ENCODE measurements at places on chromosomes 5 and 9.
A peak's percentile ranks its signal among the peaks of the same experiment; 100 is the strongest.

DNA sequence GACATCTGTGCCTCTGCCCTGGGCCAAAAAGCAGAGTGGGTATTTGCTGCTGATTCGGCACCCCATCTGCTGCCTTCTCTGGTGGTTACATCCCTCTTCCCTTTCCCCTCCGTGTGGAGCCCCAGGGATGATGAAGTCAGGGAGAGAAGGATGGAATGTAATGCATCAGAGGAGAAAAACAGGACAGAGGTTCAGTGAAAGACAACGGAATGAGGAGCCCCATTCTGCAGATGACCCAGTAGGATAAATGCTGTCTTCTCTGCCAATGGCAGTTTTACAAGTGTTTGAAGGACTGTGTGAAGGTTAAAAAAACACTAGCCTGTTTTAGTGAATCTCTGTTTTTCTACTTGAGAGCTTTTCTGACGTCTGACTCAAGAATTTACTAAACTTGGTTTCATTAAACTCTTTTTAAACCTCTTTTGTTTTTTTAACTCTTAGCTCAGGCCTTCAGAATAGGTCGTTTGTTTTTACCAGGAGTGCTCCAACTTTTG lies 86.3 kb downstream of the NLN start:
- no peak for DNase-seq

DNA sequence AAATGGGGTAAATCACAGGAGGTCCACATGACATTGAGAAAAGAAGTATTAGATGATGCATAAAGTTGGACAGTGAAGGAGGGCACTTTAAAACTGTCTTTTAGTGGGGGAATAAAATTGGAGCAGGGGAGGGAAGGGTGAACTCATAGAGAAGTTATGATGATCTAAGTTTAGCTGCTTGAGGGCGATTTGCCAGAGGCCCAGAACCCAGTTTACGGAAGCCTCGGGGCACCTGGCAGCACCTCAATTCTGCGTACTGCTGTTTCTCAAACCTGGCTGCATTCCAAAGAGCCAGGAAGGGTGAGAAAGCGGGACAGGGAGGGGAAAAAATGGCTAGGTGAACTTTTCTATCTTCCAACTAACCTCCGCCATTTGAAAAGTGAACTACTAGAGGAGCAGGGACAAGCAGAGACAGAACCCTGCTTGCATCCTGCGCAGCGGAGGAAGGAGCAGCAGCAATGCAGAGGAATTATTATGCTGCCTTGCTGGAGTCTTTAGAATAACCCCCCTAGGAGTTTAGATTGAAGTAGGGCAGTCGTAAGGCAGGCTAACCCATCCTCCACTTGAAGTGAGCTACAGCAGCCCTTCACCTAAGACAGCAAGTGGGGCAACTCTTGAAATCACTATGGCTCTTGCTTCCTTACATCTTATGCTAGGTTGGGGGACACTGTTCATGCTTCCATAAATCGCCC lies 316.8 kb downstream of the BRINP1 start:
- DNase-seq: no peak

DNA sequence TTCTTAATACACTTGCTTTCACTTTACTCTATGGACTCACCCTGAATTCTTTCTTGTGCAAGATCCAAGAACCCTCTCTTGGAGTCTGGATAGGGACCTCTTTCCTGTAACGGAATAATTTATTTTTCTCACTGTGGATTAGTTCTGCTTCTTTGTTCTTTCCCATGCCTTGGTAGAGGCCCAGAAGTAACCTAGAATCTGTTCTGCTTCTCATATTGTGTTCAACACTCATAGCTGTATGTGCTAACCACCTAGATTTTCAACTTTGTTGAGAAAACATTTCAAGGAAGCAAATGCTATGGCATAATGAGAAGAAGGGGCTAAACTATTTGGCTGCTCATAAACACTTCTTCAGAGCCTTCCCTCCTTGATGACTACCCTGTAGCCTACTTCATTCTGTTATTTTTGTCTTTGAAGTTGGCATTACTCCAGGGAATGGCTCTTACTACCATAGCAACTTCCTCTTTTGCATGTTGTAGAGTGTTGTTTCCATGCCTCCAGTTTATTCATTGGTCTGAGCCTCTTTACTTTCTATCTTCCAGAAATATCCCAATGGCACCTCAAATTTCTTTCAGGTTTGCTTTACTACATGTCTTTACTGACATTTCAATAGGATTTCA lies 74.3 kb downstream of the KIAA0825 start:
- DNase-seq: no peak

DNA sequence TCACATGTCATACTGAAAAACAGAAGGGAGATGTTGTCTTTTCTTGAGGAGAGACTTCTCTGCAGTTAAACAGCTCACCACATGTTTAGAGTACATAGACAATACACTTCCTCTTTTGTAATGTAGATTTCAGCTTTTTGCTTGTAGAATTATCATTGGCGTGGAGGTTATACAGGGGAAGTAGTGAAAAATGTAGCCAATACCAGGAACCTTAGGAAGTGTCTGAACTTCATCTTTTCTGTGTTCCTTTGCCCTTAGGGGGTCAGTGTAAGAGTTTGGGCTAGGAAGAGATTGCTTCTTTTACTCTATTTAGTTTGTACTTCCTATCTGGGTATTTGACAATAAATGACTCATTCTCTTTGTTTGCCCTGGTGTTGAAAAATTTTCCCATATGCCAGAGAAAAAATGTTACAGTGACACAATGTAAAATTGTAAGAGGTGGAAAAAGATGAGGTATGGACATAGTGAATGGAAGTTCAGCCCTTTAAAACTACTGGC lies 21.0 kb upstream of the CDKN2B start:
- no peak for DNase-seq

DNA sequence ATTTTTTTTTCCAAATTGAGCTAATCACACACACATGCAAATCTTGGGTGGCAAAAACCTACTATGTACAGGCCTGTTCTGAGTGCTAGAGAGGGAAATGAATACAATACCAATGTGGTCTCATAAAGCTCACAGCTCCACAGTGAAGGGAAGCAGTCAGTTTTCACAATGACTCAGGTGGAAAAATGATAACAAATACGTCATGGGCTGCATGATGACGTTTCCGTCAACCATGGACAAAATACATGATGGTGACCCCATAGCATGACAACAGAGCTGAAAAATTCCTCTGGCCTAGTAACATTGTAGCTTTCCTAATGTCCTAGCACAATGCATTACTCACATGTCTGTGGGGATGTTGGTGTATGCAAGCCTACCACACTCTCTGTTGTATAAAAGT lies 252.5 kb downstream of the TRIM32 start:
- peak; percentile 57 for DNase-seq

DNA sequence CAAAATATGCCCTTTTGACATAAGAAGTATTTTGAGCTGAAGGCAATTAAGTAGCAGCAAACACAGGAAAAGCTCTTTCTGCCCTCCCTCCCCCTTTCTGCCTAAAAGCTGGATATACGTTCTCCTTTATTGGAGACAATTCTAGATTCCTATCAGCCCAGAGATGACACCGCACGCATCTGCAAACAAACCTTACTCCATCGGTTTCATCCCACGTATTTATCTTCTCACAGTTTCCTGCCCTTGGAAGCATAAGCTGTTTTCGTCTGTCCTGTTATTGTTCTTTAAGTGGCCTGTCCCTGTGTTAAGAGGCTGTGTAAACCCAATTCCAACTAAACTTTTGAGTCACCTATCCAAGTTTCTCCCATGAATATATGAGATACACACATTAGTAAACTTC lies 11.8 kb downstream of the TBC1D9B start:
- DNase-seq: no peak

Measured in Caki2 (cell line).